ENCODE measurements at places on chromosomes 1 and 21.
A peak's percentile ranks its signal among the peaks of the same experiment; 100 is the strongest.

- DNase-seq: no peak
Observed at GRCh38 chr1:66840929-66841328, 39.9 kb upstream of the INSL5 start.

- DNase-seq: no peak
Observed at GRCh38 chr1:223835754-223836153, 10.0 kb downstream of the TP53BP2 start.

- DNase-seq: no peak
Observed at GRCh38 chr1:35122311-35122710, 43.1 kb downstream of the ZMYM1 start.

DNA sequence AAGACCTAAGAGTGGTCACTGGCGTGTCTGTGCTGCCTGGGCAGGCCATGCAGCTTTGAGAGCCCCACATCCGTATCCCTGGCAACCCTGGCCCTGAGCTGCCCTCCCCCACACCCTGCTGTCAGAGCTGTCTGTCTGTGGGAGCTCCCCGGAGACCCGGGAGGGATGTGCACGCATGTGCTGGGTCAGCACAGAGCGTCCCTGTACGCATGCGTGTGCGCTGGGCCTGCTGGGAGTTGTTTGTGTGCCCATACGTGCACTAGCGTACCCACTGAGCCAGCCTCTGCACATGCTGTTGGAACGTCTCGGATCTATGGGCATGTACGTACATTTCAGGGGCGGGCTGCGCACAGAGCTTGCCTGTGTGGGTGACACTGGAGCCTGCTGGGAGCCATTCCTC, 89.3 kb downstream of the EPHB2 start:
- DNase-seq: no peak

GRCh38 chr1:14332158-14332557, 266.3 kb upstream of the KAZN start:
- peak; percentile 53 for DNase-seq

Data from fibroblast of skin of right biceps (primary cell).